Ascending aorta (tissue), 2 donors: ENCODE measurements at places on chromosomes 13 and 19. TPM values are rescaled to one million over a fixed set of nuclear protein-coding genes. Genes with fewer than 3 reads are reported as not detected.

Gene KANK3
- 47.4 TPM for total RNA-seq

Gene CCL25
- not detected for total RNA-seq

Gene MUC16
- total RNA-seq: 0.32 TPM

Gene OR7G2
- not detected for total RNA-seq
